Stimulated activated CD4-positive, alpha-beta T cell treated with anti-CD3 and anti-CD28 coated beads, Interleukin-12 subunit alpha, Interleukin-12 subunit beta, amount 100 ng/mL, for 48 hours (primary cell): ENCODE measurements at places on chromosomes 3 and 15.

- DNase-seq, result no peak
Measured at GRCh38 chr3:99250821-99251355, 349.4 kb upstream of the DCBLD2 start.

DNA sequence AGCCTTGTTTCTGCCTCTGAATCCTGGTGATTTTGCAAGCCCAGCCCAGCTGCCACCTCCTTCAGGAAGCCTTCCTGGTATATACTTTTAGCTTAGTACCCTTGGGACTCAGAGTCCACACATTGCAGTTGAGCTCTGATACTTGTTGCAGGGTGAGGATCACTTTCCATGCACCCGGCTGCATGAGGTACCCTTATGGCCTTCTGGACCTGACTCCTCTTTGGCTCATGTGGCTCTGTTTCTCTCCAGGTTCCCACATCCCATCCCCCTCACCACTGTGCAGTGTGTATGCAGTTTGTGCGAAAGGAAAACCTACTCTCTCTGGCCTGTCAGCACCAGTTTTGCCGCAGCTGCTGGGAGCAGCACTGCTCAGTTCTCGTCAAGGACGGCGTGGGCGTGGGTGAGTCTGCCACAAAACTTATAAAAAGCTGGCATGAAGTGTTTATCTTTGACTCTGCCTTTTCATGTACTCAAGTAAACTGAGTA lies 23.1 kb upstream of the P4HTM start:
- DNase-seq, result no peak

DNA sequence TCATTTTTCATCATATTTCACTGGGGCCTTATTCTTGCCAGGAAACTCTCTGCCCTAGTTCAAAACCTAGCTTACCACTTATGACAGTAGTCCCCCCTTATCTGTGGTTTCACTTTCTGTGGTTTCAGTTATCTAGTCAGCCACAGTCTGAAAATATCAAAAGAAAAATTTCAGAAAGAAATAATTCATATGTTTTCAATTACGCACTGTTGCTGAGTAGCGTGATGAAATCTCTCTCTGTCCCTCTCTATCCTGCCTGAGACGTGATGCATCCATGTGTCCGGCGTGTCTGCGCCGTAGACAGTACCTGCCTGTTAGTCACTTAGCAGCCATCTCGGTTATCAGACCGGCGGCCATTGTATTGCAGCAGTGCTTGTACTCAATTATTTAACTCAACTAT lies 369.9 kb upstream of the MCTP2 start:
- DNase-seq, result no peak

- no peak for DNase-seq
Measured at GRCh38 chr15:101398247-101398646, 91.3 kb downstream of the PCSK6 start.

- no peak for DNase-seq
Measured at GRCh38 chr15:52661909-52662308, 17.3 kb downstream of the ATOSA start.

DNA sequence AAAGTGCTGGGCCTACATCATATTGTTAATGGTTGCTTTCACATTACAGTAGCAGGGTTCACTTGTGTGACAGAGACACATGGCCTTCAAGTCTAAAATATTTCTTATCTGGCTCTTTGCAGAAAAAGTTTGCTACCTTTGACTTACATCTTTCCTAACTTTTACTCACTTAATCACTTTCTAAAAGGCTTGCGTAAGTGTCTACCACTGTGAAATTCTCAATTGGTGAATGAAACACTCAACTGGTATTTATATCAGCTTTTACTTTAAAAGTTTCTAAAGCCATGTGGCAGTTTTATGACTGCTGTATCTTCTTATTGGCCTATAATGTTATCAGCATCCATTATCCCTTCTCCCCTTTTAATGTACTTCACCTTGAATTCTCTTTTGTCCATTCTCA lies 554.5 kb downstream of the ZIC1 start:
- DNase-seq, result no peak

GRCh38 chr3:103653996-103654395 lies 1219.2 kb downstream of the ZPLD1 start:
- no peak for DNase-seq

DNA sequence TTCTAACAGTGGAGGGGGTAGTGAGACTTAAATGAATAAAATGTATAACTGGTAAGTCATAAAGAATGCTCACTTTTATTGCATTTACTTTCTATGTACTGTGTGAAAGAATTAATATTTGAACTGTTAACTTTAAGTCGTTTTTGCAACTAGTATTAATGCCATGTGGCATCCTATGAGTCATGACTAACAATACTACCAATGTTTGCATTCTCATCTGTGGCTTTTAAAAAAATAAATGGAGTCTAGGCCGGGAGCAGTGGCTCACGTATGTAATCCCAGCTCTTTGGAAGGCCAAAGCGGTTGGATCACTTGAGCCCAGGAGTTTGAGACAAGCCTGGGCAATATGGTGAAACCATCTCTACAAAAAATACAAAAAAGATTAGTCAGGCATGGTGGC lies 5.2 kb downstream of the C3orf49 start:
- DNase-seq, result no peak

- DNase-seq, result no peak
Measured at GRCh38 chr3:53673722-53674350, 172.4 kb downstream of the CHDH start.

DNA sequence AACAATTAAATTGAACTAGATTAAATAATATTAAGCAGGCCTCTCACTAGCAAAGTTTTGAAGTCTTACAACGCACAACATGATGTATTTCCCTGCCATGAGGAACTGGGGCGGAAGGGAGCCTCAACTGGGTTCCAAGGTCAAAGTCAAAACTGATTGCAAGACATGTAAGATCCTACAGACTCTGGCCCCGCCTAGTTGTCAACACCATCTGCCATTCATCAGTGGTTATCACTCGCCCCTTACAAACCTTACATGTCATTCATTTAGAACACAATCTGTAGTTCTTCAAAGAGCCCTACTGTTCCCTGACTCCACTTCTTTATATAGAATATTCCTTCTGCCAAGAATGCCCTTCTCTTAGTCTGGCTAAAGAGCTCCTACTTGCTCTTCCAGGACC lies 10.0 kb downstream of the ATP13A3 start:
- DNase-seq, result no peak

DNA sequence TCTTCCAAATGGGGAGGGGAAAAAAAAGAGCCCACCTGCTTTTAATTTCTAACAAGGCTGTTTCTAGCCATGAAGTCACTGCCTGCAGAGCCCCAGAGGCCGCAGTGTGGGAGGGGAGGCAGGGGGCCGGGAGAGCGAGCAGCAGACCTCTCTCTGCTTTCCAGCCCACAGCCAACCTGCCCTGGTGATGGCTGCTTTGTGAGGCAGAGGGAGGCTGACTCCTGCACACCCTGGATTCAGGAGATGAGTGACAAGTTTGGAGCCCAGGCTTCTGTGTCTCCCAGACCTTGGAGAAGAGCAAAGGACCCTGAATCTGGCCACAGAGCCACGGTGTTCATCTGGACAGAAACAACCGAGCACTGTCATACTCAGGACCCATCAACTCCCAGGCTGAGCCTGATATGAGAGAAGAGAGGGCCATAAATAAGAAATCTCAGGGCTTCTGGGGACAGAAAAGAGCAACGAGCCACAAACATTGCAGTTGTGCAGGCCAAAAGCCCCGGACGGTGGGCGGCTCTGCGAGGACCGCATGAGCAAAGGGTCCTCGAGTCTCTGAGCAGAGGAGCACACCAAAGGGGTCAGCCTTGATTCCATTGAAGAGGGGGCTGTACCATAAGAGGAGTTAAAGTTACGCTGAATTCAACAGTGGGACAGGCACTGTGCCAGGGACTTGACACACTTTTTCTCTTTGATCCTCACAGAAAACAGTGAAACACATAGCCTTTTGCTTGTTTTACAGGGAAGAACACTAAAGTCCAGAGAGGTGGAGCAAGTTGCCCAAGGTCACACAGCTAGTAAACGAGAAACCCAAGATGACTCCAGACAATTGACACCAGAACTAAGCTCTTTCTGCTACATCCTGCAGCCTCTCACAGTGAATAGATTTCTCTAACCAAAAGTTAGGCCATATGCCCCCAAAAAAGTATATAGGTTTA lies 97.2 kb downstream of the SEMA5B start:
- DNase-seq, result no peak

- DNase-seq, result no peak
Measured at GRCh38 chr15:70610541-70610940, 152.8 kb downstream of the UACA start.

GRCh38 chr15:94203306-94203705 lies 28.1 kb upstream of the MCTP2 start:
- no peak for DNase-seq

- no peak for DNase-seq
Measured at GRCh38 chr15:41511899-41512369, 1.7 kb downstream of the LTK start.

GRCh38 chr3:113247068-113247467 lies 35.7 kb downstream of the BOC start:
- no peak for DNase-seq

DNA sequence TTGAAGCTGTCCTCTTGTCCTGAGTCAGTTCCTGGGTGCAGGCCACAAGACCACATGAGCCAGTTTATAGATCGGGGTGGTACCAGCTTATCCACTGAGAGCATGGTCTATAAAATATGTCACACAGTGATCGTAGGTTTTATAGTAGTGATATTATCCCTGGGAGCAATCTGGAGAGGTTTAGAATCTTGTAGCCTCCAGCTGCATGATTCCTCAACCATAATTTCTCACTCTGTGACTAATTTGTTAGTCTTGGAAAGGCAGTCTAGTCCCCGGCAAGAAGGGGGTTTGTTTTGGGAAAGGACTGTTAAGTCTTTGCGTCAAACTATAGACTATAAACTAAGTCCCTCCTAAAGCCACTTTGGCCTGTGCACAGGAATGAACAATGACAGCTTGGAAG lies 693.0 kb upstream of the CADM2 start:
- DNase-seq, result no peak
